ENCODE measurements at places on chromosomes 7 and 10. TPM values are rescaled to one million over a fixed set of nuclear protein-coding genes. Genes with fewer than 3 reads are reported as not detected.

The SYT15 gene
- total RNA-seq = 0.31 TPM

The STMP1 gene
- total RNA-seq = 44.4 TPM

The HECW1 gene
- total RNA-seq = 107 TPM

The FAM237B gene
- total RNA-seq = not detected

The ZNRF2 gene
- total RNA-seq = 56.7 TPM

The EPHA1 gene
- total RNA-seq = not detected

The PDE6C gene
- total RNA-seq = not detected

Measured in parietal lobe (tissue), 2 donors.